NCI-H226 (cell line): ENCODE measurements at places on chromosomes 13 and 19.
A peak's percentile ranks its signal among the peaks of the same experiment; 100 is the strongest.

DNA sequence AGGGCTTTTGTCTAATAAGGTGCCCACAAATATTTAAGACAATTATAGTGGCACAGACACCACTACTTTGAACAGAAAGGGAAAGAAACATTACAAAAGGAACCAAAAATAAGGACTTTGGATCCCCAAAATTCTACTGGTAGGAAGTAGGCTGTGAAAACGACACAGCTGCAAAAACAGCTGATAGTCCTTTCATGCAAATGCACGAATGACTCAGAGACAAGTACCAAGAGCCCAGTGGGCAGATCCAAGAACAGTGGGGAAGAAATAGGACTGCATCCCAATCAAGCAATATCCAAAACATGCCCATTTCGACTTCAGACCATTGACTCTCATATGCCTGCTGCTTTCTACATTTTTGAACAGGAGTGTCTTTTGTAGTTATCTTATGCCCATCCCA lies 269.4 kb upstream of the NBEA start:
- no peak for DNase-seq

DNA sequence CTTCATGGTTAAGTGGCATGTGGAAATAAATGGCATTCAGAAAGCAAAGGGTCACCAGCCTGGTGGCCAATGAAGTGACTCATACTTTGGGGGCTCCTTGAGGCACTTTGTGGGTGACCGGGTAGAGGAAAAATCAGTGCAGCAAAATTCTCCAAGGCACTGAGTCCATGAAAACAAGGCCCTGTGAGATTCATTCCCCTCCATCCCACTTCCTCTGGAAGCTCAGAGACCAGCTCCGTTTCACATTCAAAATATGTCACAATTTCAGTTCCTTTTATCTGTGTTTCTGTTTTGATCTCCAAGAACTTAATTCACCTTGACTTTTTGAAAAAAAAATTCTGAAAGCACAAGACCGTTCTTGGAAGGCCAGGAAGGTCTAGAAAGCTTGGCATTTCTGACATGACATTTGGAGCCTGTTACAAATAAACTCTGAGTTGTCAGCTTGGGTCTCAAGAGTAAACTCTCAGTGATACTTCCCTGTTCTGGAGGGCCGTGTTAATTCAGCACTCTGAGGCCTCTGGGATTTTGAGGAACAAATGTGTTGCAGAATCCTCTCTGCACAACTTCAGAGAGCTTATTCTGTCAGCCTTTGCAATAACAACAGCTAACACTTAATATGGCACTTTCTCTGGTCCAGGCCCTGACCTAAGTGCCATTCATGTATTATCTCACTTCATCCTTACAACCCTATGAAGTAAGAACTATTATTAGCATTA lies 6.8 kb downstream of the CYSLTR2 start:
- DNase-seq = no peak

DNA sequence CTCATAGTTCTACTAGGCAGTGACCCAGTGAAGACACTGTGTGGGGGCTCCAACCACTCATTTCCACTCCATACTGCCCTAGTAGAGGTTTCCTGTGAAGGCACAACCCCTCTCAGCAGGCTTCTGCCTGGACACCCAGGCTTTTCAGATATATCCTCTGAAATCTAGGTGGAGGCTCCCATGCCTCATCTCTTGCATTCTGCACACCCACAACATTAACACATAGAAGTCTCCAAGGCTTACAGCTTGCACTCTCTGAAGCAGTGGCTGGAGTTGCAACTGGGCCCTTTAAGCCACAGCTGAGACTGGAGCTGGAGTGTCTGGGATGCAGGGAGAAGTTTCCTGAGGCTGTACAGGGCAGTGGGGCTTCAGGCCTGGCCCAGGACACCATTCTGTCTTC lies 347.7 kb upstream of the SPRY2 start:
- DNase-seq = no peak

GRCh38 chr13:80173224-80173623 lies 167.7 kb downstream of the SPRY2 start:
- no peak for DNase-seq

GRCh38 chr13:37138926-37139325 lies 33.5 kb upstream of the CSNK1A1L start:
- no peak for DNase-seq

GRCh38 chr13:37148501-37148900 lies 43.0 kb upstream of the CSNK1A1L start:
- DNase-seq = no peak

DNA sequence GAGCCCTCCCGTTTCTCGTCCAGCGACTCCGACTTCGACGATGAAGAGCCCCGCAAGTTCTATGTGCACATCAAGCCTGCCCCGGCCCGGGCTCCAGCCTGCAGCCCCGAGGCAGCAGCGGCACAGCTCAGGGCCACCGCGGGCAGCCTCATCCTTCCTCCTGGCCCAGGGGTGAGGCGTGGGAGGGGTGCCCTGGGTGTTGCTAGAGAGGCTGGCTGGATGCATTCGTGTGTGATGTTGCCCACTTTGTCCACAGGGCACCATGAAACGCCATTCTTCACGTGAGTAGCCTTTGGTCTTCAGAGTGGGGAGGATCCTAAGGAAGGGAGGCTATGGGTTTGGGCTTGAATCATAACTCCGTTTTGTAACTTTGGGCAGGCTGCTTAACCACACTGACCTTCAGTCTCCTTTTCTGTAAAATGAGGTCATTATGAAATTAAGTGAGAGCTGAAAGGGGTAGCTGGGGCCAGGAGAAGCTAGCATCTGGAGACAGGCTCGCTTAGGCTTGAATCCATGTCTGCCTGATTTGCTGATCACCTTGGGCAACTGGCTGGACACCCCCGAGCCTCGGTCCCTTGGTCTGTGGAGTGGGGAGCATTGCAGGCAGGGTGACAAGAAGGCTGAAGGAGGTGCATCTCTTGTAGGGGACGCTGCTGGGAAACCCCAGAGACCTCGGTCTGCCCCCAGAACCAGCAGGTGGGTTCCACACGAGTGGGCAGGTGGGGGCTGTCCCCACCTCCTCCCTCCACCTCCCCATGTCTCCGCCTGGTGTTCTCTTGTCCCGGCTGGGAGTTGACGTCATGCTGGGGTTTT lies 18.7 kb upstream of the B3GNT3 start:
- no peak for DNase-seq

GRCh38 chr13:102873653-102874052 lies 27.8 kb downstream of the ERCC5 start:
- DNase-seq = peak; percentile 2

DNA sequence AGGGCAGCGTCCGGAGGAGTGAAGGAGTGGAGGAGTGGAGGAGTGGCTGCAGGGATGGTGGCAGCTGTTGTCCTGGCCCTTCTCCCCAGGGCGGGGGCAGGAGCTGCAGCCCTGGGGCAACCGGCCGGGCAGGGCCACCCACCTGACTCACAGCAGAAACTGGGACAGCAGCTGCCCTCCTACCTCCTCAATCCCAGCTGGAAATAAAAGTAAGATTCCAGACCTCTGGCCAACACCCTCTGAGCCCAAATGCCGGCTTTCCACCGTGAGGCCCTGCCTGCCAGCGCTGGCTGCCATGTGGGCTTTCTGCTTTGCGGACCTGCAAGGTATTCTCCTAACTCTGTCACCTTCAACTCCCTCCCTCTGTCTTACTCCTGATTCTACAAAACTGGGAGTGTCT lies 3.3 kb upstream of the CLPP start:
- DNase-seq = no peak

GRCh38 chr19:49672131-49672919 lies 4.7 kb upstream of the PRMT1 start:
- DNase-seq = no peak

DNA sequence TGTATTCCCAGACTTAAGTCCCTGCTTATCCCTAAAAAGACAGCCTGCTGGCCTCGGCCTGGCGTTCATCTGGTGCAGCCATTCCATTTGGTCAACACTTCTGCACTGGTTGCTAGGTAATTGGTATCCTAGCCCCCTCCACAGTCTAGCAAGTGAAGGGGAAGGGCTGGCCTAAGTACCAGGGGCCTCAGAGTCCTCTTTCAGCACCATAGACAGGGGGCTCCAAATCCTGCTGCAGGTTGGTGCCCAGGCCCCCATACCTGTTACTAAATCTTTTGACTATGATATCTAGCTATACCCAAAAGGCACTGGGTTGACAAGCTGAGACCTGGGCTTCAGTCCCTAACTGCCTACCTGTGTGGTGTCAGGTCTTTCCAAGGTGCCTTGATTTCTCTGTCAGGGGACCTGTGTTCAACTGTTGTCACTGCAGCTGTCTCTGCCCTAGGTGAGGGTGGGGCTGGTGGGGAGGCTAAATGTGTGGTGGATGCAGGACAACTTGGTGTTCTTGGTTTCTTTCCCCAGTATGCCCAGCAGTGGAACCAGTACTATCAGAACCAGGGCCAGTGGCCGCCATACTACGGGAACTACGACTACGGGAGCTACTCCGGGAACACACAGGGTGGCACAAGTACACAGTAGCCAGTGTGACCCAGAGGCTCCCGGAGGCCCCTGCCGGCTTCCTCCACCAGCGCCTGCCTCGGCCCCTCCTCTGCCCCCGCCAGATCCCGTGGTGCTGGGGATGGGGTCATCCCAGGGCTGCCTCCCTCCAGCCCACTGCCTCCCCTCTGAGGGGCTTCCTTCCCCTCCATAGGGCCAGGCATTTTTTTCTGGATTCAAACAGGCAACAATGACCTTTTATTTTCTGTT lies 3.8 kb upstream of the CCDC97 start:
- no peak for DNase-seq

GRCh38 chr13:110714797-110715394 lies 1.4 kb downstream of the ING1 start:
- DNase-seq = peak; percentile 23

GRCh38 chr13:30172593-30173302 lies 134.6 kb downstream of the KATNAL1 start:
- no peak for DNase-seq

GRCh38 chr19:29672933-29673336 lies 7.7 kb downstream of the PLEKHF1 start:
- no peak for DNase-seq

DNA sequence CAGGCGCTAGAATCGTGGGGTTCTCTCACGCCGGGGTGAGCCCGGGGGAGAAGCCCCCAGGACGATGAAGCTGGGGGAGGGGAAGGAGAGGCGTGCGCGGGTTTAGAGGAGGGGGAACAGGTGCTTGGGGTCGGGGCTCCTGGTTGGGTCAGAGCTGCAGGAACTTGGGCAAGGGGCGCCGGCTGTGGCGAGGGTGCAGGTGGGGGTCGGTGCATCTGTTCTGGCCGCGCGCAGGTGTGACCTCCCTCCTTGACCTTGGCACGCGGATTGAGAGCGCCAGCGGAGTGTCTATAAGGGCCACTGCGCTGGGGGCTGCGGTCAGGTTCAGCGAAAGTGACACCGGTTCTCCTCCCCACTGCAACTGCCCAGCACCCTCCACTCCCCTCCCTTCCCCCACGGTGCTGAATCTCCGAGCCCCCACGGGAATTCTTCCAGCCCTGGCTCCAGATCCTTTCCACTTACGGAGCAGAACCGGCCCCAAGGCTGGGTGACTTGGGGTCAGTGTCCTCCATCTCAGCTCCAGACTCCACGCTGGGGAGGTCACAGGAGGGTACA lies 618 bp downstream of the TMEM38A start:
- DNase-seq = no peak

DNA sequence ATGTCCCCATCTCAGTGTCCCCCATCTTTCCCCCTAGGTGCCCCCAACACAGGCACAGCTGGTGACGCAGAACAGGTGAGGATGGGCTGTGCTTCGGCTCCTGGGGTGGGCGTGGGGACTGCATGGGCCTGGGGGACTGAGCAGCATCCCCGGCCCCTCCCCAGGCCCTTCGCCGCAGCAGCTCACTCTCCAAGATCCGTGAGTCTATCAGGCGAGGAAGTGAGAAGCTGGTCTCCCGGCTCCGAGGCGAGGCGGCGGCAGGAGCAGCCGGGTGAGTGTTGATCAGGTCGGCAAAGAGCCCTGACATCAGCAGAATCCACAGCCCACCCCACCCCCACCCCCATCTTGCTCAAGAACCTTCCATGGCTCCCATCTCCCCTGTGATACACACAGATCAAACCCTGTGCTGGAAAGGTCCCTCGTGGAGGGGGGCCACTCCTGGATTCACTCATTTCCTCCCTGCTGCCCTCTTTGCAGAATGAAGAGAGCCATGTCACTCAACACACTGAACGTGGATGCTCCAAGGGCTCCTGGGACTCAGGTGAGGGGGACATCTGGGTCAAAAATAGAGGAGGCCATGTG lies 10.0 kb downstream of the KLC3 start:
- DNase-seq = no peak

DNA sequence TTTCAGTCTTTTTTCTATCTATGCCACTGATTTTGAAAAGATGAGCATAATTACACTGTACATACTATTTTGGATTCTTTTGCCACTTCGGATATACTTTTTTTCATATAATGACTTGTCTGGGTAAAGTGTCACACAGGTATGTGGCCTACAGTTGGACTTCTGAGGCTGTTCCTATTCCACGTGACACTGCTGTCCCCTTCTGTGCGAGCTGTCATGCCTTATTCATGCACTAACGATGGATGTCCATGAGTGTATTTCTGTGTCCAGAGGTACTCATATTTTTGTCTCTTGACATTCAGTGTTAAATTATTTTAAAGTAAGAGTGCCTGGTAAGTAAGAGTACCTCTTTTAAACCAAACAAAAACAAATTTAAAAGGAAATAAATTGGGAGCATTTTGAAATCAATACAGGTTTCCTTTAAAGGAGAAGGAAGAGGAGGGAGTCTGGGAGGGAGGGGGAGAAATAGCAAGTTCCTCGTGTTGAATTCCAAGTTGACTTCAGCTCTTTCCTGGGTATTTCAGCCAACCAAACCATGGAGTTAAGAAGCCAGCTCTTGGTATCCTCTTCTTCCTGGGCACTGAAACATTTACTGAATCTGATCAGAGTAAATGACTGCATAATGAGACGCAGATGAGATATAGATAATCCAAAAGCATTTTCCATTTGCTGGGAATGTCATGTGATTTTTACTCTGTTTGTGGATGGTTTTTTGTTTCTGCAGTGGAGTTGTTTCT lies 61.3 kb downstream of the TNFRSF19 start:
- no peak for DNase-seq

GRCh38 chr13:42548731-42549551 lies 25.0 kb upstream of the TNFSF11 start:
- DNase-seq = no peak

DNA sequence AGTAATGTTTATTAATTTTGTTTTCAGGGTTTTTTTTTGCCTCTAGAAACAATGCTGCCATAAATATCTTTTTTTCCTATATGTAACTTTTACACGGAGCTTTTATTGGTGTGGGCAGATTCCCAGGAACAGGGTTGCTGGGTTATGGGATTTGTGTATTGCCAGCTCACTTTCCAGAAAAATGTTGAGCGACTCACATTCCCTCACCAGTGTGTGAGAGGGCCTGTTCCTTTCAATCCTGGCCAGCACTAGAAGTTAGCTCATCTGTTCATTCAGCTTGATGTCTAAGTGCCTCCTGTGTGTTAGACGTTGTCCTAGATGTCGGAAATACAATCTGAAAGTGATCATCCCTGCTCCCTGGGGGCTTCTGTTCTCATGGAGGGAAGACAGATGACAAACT lies 2.6 kb downstream of the ZNF71 start:
- no peak for DNase-seq
